ENCODE measurements at places on chromosomes 5 and 9. TPM values are rescaled to one million over a fixed set of nuclear protein-coding genes. Genes with fewer than 3 reads are reported as not detected.

Gene PFN3
- not detected for total RNA-seq

Gene NRG2
- 2.7 TPM for total RNA-seq

Gene SOHLH1
- total RNA-seq, result not detected

Gene PNPLA7
- total RNA-seq, result 1.0 TPM

Gene RFX3
- 3.2 TPM for total RNA-seq

Gene FGF1
- total RNA-seq, result 2.4 TPM

Gene CTXN3
- total RNA-seq, result not detected

Gene SLC6A7
- total RNA-seq, result not detected

Gene MRPL50
- total RNA-seq, result 11.6 TPM
